ENCODE measurements at places on chromosomes 5 and 9.

- peak; percentile 80 for DNase-seq
These were observed 145.4 kb upstream of the MTAP start for GRCh38 chr9:21656776-21657674.

DNA sequence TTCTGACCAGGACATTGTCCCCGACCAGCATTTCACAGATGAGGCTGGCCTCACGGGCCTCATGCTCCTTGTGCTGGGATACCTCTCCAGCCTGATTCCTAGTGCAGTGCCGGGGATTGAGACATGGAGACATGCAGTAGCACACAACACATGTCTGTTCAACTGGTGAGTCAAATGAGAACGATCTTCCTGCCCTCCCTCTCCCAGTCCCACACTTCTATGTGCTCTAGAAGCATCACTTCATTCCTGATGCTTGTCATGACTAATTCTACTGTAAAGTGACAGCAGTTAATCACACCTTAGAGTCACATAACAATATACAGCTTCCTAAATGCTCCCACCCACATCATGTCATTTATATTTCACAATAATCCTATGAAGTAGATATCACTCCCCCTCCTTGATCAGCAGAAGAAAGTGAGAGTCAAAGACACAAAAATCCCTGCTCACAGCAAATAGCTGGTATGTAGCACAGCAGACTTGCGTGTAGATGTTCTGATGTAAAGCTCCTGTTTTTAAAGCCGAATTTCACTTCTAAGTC is 101.8 kb downstream of the CCDC192 start:
- DNase-seq: peak; percentile 62

- DNase-seq: no peak
These were observed 163.2 kb upstream of the ADAMTS16 start for GRCh38 chr5:4976902-4977301.

GRCh38 chr5:30594331-30594730 is 599.2 kb upstream of the CDH6 start:
- no peak for DNase-seq

GRCh38 chr5:103364074-103364473 is 105.5 kb downstream of the MACIR start:
- DNase-seq: peak; percentile 24

- DNase-seq: no peak
These were observed 5.7 kb upstream of the SYK start for GRCh38 chr9:90795871-90796317.

- DNase-seq: no peak
These were observed 7.0 kb downstream of the DOLK start for GRCh38 chr9:128940271-128940921.

- no peak for DNase-seq
These were observed 1085.7 kb downstream of the TAF11L14 start for GRCh38 chr5:18720002-18720401.

- peak; percentile 15 for DNase-seq
These were observed 165.1 kb downstream of the PAPPA start for GRCh38 chr9:116318468-116319374.

DNA sequence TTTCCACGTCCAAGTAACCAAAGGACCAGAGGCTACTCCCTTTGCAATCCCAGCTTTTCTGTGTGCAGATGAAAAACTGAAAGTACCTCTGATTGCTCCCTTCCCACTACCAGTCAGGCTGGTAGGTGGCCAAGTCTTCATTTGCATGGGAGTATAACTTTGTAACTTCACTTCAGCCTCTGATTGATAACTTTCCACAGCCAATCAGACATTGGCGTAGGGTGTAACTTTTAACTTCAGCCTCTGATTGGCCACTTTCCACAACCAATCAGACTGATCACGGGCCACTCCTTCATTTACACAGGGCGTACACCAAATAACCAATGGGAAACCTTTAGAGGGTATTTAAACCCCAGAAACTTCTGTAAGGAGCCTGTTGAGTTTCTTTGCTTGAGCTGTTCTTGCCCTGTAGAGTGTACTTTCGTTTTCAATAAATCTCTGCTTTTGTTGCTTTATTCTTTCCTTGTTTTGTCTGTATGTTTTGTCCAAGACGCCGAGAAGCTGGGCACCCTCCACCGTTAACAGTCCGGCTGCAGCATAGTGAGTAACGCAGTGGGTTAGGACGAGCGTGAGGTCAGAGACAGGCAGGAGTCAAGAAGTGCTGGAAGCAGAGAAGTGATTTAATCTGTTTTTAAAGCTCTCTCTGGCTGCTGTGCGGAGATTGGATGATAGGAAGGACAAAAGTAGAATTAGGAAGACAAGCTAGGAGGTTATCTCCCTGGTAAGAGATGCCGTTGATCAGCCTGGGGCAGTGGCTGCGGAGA is 3.5 kb upstream of the EXOSC2 start:
- DNase-seq: peak; percentile 96

DNA sequence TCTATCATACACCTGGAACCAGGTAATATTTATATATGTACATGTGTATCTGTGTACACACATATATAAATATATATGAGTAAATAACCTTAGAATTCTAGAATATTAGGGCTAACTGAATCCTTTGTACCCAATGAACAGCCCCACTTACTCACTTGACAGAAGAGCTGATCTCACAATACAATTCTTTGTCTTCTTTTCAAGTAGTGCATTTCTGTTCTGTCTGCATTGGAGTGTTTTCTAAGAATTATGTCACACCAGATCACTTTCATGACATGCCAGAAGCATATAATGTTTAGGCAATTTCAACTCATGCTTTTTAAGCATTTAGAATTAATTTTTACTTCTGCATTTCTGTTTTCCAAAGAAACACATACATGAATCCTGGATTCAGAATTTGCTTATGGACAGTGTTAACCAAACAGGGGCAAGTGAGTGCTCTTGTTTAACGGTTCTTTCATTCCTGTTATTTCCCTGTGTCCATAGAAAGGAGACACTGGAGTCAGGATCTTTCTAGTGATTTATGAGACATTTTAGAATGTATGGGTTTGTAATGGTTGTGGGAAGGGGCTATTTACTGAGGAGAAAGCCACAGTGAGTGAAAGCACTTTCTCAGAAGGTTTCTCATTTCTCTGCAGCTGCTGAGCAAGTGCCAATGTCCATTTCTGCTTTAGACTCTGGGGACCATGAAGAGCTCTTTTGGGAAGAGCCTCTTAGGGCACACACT is 123.2 kb downstream of the RMI1 start:
- DNase-seq: no peak

GRCh38 chr9:97045300-97045699 is 6.4 kb upstream of the CTSV start:
- no peak for DNase-seq

DNA sequence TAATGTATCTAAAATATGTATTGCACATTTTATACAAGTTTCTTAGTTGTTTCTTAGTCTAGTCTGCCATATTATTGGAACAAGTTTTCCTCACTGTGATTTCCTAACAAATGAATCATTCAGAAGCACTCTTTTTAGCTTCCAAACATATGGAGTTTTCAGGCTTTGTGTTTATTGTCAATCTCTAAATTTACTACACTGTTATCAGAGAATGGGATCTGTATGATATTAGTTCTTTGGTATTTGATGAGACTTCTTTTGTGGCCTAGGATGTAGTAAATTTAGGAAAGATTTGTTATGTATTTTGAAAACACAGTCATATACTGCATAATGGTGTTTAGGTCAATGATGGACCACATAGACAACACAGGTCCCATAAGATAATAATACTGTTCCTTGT is 25.7 kb downstream of the SREK1IP1 start:
- DNase-seq: peak; percentile 52

DNA sequence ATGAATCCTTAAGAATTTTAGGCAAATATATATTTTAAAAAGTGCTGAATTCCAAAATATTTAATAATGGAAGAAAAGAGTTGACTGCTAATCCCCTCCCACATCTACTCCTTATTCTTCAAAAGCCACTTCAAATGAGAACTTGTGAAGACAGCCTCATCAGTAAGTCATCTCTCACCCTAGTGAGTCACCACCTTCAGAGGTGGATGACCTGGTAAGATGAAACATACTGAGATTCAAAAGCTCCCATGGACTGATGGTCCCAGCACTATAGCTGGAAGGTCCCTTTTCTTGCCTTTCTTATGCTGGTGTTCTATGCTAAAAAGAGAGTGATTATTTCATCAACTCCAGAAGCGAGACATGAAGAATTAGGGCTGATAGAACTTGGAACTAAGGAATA is 37.8 kb upstream of the SPDL1 start:
- DNase-seq: no peak

DNA sequence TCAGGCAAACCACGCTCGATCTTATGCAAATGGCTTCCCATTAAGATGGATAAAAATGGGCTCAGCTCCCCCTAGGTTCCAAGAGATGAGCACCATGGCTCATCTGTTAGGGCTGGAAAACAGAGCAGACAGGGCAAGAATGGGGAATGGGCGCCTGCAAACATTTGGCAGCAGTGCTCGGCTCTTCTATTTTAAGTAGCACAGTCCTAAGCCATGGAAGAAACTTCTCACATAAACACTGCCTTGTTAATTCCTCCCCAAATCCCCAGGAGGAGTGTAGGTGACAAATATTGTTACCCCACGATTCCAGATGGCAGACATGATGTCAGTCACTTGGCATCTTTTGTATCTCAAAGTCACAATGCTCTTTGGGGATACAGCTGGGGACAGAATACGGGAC is 221.8 kb downstream of the ICE1 start:
- DNase-seq: no peak

- no peak for DNase-seq
These were observed 95.1 kb downstream of the NMUR2 start for GRCh38 chr5:152309926-152310450.

DNA sequence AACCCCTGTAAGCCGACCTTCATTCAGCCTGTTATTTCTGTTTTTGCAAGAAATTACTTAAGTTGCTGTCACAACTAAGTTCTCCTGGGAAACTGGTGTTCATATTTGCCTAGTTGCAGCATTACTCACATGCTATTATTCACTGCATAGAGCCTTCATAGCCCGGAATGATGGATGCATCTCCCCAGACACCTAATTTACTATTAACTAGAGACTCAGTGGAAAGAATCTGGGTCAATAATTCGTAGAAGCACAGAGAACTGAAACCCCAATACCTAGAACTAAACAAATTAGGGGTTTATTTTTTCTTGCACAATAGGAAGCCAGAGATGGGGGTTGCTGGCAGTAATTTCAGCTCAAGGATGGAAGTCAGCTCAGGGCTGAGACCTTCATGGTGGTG is 45.7 kb upstream of the FAM170A start:
- peak; percentile 7 for DNase-seq

DNA sequence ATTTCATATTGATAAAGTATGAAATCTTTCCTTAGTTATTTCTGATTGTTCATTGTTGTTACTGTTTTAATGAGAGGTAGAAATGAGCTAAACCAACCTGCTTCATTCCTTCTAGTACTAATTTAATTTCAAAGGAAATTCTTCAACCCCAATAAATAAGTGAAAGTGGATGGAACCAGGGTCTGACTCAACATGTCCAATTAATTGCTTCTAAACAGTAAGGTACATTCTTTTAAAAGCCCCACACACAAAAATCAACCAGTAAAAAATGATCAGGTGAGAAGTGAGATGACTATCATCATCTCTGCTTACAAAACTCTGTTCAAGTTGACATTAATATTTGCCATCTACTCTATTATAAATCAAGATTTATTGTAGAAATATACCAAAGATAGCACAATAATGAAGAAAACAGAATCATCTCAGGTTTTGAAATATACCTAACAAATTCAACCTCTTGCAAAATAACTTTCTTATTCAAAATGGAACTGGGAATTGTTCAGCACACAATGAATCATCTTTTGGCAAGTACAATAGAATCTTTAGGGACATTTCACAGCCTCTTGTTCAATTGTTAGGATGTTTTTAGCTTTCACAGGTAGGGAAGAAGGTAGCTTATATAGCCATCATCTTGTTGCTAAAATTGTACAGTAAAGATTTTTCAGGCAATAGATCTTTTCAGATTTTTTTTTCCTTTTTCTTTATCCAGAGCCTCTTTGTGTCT is 114.5 kb downstream of the RPS23 start:
- peak; percentile 28 for DNase-seq

DNA sequence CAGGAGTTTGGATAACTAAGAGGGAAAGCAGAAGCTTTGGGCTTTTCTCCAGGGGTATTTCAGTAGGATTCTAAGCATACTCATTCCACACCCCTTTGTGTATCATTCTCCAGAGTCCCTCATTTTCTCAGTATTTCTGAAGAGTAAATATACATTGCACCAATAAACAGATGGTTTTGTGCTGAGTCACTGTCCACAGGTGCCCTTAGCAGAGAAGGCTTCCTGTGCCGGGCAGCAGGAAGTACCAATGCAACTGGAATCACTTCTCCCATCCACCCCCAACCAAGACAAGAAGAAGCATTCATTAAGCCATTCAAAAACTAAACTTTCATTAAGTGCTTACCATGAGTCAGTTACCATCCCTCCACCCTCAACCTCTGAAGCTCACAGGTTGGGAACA is 3.6 kb upstream of the CCNJL start:
- peak; percentile 50 for DNase-seq

DNA sequence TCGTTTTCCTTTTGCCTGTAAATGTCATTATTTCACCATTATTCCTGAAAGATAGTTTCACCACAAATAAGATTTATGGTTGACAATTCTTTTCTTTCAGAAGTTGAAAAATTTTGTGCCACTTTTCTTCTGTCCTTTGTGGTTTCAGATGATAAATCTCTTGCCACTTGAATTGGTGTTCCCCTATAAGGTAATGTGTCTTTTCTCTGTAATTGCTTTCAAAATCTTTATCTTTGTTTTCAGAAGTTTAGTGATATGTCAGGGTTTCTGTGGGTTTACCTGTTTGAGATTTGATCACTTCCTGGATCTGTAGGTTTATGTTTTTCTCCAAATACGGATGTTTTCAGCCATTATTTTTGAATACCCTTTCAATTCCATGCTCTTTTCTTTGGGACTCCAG is 14.6 kb downstream of the RASA1 start:
- DNase-seq: no peak

GRCh38 chr9:129435988-129436717 is 184.7 kb downstream of the C9orf50 start:
- DNase-seq: no peak

DNA sequence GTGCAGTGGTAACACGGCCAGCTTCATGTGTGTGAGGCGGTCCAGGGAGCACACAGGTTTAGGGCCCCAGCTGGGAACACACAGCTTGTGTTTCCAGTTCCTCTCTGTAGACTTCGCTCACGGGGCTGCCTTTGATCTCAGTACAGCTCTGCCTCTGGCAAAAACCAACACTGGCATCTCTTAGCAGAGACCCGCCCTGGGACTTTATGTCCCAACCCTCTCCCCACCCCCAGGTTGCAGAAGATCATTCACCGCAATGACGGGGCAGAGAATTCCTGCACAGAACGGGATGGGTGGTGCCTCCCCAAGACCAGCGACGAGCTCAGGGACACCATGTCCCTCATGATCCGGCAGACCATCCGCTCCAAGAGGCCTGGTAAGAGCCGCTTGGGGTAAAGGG is 5.2 kb upstream of the CEL start:
- DNase-seq: no peak

Measured in EH (cell line).